HT-29 (cell line): ENCODE measurements at places on chromosomes 2 and 18. TPM values are rescaled to one million over a fixed set of nuclear protein-coding genes. Genes with fewer than 3 reads are reported as not detected.

CABYR gene
- 0.36 and 0.91 TPM in 2 replicates for total RNA-seq

SKOR2 gene
- total RNA-seq: not detected in 2 replicates

TNP1 gene
- not detected in 2 replicates for total RNA-seq

ATOH8 gene
- 1.0 and 2.3 TPM in 2 replicates for total RNA-seq

LIMS2 gene
- total RNA-seq: 30.6 and 32.0 TPM in 2 replicates

RNF152 gene
- total RNA-seq: not detected in 2 replicates

PRKAG3 gene
- total RNA-seq: not detected in 2 replicates

SIX3 gene
- not detected in 2 replicates for total RNA-seq

ALK gene
- total RNA-seq: not detected in 2 replicates

CTAGE1 gene
- total RNA-seq: not detected in 2 replicates

SLC4A3 gene
- 0.08 and 0.36 TPM in 2 replicates for total RNA-seq

RMDN2 gene
- 0.81 and 2.2 TPM in 2 replicates for total RNA-seq

CFAP65 gene
- total RNA-seq: not detected in 2 replicates

POU3F3 gene
- total RNA-seq: not detected in 2 replicates

CYP27C1 gene
- total RNA-seq: not detected in 2 replicates

HDLBP gene
- total RNA-seq: 461 and 493 TPM in 2 replicates

CD8B gene
- not detected in 2 replicates for total RNA-seq

ALLC gene
- total RNA-seq: not detected in 2 replicates

FAM237A gene
- total RNA-seq: not detected in 2 replicates

KCNG2 gene
- not detected in 2 replicates for total RNA-seq

TMEM247 gene
- not detected in 2 replicates for total RNA-seq

ATP8B1 gene
- 25.8 and 34.0 TPM in 2 replicates for total RNA-seq
